Stimulated activated CD4-positive, alpha-beta T cell treated with anti-CD3 and anti-CD28 coated beads, Interleukin-2, amount 100 ng/mL, for 48 hours (primary cell): ENCODE measurements at places on chromosomes 7 and 10.

GRCh38 chr10:31855033-31855432 is 73.6 kb downstream of the ARHGAP12 start:
- DNase-seq: no peak

DNA sequence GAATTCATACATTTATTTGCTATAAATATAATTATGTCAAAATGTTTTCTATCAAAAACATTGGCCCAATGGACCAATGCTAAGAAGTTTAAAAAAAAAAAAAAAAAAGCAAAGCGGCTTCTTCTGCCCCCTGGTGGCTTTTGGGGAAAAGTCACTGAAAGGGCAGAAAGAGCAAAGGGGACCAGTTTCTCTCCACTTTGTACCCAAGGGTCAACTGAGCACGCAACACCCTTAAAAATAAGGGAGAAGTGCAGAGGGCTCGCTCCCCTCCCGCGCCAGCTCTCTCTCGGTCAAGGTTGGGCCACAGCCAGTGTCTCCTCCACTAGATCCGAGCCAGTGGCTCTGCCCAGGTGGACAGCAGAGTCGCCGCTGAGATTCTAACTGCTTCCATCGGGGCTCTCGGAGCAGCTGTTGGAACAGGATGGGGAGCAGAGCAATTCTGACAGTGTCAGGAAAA is 136.4 kb upstream of the FGFR2 start:
- DNase-seq: no peak

GRCh38 chr10:74058658-74059057 is 60.7 kb downstream of the VCL start:
- DNase-seq: no peak

DNA sequence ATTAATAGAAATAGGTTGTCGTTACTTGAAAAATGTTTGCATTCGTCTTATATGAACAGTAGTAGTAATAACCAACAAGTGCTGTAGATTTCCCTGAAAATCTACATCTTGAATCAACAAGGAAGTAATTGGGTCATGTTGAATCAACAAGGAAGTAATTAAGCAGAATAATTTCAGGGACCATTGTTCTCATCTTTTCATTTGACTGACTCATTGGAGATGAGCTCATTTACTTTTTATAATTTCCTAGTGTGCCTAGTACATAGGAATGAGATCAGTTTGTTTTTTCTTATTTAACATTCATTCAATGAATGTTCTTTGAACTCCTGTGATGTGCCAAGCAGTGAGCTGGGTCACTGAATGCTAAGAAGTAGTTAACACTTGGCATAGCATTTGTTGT is 8.2 kb downstream of the CLDN12 start:
- DNase-seq: no peak

GRCh38 chr10:70147259-70147625 is 742 bp upstream of the TYSND1 start:
- no peak for DNase-seq

DNA sequence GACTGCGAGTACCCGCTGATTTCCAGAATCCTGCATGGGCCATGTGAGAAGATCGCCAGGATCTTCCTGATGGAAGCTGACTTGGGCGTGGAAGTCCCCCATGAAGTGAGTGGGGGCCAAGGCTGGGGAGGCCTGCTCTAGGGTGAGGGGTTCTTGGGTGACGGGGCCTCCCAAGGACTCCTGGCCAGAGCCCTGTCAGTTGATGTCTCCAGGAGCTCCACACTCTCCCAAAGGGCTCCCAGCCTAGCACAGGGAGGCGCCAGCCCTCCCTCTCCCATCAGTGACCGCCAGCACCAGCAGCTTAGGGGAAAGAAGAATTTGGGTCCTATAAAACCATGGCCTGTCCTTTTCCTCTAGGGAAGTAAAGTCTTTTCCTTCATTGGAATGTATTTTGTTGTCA is 9.8 kb upstream of the ZNF22 start:
- no peak for DNase-seq

GRCh38 chr10:117754770-117755658 is 212.5 kb downstream of the EMX2 start:
- no peak for DNase-seq

DNA sequence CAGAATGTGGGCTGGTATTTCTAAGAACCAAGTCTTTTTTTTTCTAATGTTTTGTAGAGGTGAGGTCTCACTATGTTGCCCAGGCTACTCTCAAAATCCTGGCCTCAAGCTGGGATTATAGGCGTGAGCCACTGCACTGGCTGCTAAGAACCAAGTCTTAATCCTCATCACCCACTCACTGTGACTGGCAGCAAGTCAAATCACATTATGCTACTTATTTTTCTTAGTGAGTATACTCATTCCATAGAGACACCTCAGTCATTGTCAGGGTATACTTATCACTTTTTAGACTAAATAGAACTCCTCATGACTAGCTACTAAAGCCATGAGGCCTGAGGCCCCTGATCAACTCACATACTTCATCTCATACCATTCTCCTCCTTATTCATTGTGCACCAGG is 116.1 kb downstream of the STRA8 start:
- no peak for DNase-seq

- DNase-seq: no peak
Observed at GRCh38 chr7:33196221-33196620, 66.9 kb downstream of the BBS9 start.

- no peak for DNase-seq
Observed at GRCh38 chr10:116800286-116800929, 48.9 kb upstream of the ENO4 start.

- no peak for DNase-seq
Observed at GRCh38 chr10:72738486-72738885, 46.5 kb downstream of the MCU start.

DNA sequence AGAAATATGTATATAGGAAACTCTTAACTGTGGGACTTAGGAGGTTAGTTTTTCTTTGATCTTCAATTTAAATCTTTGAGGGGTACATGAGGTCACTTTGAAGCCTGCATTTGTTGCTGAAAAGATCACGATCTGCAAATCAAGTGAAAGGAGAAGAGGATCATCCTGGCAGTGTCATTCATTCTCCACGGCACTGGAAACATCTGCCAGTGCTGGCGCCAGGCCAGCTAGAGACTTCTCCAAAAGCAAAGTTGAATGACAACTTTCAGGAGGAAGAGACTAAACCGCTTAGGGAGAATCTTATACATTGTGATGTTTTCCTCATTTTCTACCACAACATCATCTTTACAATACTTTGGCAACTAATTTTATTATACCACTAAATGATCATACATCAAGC is 42.5 kb downstream of the MRC1 start:
- no peak for DNase-seq

- no peak for DNase-seq
Observed at GRCh38 chr7:144735505-144736276, 100.2 kb downstream of the TPK1 start.

GRCh38 chr7:41954976-41955375 is 252.1 kb upstream of the INHBA start:
- DNase-seq: no peak

- DNase-seq: no peak
Observed at GRCh38 chr10:27959093-27959715, 39.7 kb downstream of the ODAD2 start.

DNA sequence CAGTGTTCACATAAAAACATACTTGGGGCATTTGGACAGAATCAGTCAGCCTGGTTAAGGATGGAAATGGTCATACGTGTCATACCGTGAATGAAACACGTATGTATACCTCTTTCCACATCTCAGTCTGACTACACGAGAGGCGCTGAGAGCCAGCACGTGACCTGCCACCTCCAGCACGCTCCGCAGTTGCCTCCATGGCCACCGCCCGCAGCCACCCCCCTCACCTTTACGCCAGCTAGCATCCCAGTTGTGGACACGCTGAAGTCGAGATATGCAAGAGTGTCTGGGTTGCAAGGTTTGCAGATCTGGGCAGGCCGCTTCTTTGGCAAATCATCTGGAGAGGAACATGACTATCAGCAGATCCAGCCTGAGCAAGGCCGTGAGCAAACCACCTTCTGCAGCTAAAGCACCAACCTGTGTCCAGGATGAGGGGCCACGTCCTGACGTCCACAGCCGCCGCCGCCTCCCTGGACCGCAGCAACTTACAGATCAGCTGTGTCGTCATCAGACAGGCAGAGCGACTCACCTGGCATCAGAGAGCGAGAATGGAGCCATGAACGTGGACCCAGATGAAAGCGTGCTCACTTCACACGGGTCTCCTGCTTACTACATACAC is 209.4 kb downstream of the ZMYND11 start:
- no peak for DNase-seq
